Activated CD8-positive, alpha-beta T cell treated with anti-CD3 and anti-CD28 coated beads for 36 hours (primary cell): ENCODE measurements at places on chromosomes 4 and X. TPM values are rescaled to one million over a fixed set of nuclear protein-coding genes. Genes with fewer than 3 reads are reported as not detected.

GRCh38 chr4:185282968-185283367 lies 73.6 kb downstream of the SNX25 start:
- DNase-seq, result no peak

GRCh38 chr4:163191999-163192398 lies 25.3 kb upstream of the NAF1 start:
- DNase-seq, result no peak

- DNase-seq, result no peak
Measured at GRCh38 chr4:71259911-71260331, 78.9 kb upstream of the SLC4A4 start.

DNA sequence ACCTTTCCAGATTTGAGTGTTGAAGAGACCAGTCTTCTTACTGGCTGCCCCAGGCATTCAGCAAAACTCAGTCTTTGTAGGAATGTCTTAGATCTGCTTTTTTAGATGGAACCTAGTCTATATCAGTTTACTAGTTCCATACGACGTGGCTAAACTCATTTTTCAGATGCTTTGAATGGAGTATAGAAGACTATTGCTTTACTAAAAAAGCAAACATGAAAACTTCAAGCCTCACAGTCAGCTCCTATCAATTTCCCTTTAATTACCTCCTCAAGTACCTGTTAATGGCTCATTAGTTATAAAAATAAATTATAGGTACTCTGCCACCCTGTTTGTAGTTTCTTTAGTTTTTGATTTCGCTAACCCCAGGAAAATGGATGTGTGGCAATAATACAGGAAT lies 63.0 kb upstream of the STOX2 start:
- no peak for DNase-seq

The ARHGAP24 gene
- total RNA-seq, result 0.70 TPM

DNA sequence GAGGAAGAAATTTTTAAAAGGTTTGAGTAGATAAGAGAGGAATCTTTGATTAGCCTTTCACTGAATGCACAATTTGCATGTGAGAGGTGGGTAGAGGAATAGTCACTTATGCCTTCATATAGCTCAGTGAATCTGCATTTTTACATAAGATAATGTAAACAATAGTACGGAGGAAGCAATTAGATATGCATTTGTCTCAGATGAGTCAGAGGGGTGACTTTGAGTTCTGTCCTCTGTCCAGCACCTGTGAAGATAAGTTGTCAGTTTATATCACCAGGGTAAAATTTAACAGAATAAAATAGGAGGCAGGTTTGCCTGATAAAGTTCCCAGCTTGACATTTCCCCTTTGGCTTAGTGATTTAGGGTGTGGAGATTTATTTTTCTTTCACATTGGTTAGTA lies 841.9 kb downstream of the PCDH18 start:
- DNase-seq, result no peak

DNA sequence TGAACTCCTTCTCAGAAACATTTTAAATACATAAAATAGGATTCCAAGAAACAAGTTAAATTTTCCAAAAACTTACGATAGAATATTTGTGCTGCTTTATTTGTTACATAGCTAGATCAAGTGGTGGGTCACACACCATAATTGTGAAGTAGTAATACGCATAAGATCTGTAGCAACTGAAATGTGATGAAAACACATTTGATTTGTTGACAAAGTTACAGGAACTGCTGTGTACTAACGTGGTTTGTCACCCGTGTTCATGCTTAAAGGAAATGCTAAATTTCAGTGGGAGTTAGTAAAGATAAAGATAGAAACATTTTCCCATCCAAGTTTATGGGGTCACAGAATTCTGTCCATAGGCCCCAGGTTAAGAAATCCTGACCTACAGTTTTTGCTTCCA lies 34.1 kb upstream of the PHEX start:
- no peak for DNase-seq

GRCh38 chr4:128565565-128566186 lies 243.8 kb upstream of the JADE1 start:
- peak; percentile 42 for DNase-seq

- DNase-seq, result no peak
Measured at GRCh38 chr4:39682138-39682537, 15.8 kb upstream of the UBE2K start.

DNA sequence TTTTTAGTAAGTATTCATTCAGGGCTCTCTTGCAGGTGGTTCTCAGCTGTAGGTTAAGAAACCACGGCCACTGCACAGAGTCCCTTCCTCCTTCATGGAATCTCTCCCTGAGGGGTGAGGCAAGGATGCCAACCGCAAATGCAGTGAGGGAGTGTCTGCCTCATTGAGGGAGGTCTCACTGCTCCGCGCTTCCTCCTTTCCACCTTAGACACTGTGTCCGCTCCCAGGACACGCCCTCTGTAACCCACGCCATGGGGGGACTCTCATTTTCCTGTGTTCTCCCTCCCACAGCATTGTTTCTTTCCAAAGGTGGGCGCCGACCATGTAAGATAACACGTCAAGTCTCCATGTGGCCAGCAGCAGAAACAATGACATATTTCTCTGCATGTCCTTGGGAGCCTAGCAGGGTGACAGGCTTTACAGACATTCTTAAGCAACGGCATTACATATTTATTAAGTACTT lies 63.2 kb downstream of the SEPSECS start:
- DNase-seq, result no peak
